ENCODE measurements at places on chromosomes 4 and X. TPM values are rescaled to one million over a fixed set of nuclear protein-coding genes. Genes with fewer than 3 reads are reported as not detected.

POLN gene
- total RNA-seq = 0.59 TPM

MAGEH1 gene
- total RNA-seq = 44.0 TPM

FRMPD4 gene
- total RNA-seq = 0.30 TPM

GAGE12H gene
- not detected for total RNA-seq

USP17L12 gene
- not detected for total RNA-seq

SLC49A3 gene
- 2.1 TPM for total RNA-seq

PCSK1N gene
- total RNA-seq = 0.17 TPM

PCYT1B gene
- total RNA-seq = 3.2 TPM

TIMM8A gene
- total RNA-seq = 5.7 TPM

HS6ST2 gene
- total RNA-seq = 1.5 TPM

DUX4 gene
- not detected for total RNA-seq

DMD gene
- 1.8 TPM for total RNA-seq

FAM47A gene
- not detected for total RNA-seq

HMGB3 gene
- 28.5 TPM for total RNA-seq

SULT1B1 gene
- 1.0 TPM for total RNA-seq

LIMCH1 gene
- 0.34 TPM for total RNA-seq

SPANXA1 gene
- not detected for total RNA-seq

ARHGEF38 gene
- not detected for total RNA-seq

CXCL8 gene
- 5.6 TPM for total RNA-seq

SORCS2 gene
- under 0.01 TPM for total RNA-seq

FOXP3 gene
- 0.15 TPM for total RNA-seq

GPRASP1 gene
- 0.74 TPM for total RNA-seq

TCEAL6 gene
- total RNA-seq = not detected
